Caki2 (cell line): ENCODE measurements at places on chromosomes 7 and 10.
A peak's percentile ranks its signal among the peaks of the same experiment; 100 is the strongest.

GRCh38 chr7:116810267-116811116, 51.9 kb upstream of the CAPZA2 start:
- peak; percentile 79 for DNase-seq

GRCh38 chr10:106679314-106679713, 485.2 kb downstream of the SORCS1 start:
- DNase-seq: no peak

GRCh38 chr10:70053218-70053840, 683 bp downstream of the MACROH2A2 start:
- DNase-seq: peak; percentile 3

- peak; percentile 69 for DNase-seq
Observed at GRCh38 chr10:58281092-58281752, 12.3 kb downstream of the CISD1 start.

- DNase-seq: no peak
Observed at GRCh38 chr10:110324805-110325280, 20.1 kb upstream of the SMNDC1 start.

GRCh38 chr7:142581341-142581740, 167.9 kb upstream of the PRSS1 start:
- DNase-seq: no peak

DNA sequence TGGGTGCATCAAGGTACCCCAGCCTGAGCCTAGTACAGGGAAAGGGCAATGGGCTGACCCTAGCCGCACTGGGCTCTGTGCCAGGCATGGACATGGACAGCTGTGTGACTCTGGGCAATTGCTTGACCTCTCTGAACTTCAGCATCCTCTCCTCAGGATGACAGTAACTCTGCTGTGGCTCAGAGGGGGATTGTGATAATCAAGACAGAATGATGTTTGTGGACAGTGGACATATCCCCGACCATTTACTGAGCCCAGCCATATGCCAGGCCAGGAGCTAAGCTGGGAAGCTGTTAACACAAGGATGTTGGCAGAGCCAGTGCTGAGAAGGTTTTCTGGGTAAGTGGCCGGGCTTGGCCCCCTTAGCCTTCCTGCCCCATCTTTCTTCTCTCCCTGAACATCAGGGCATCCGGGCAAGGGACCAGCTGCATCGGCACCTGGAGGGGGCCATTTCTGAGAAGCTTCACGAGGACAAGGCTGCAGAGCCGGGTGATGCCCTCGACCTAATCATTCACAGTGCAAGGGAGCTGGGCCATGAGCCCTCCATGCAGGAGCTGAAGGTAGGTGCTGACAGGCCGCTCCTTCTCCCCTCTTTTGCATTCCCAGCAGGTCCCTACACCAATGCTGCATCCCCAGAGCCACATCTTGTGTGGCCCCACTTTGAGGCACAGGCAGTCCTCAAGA, 3.5 kb downstream of the CYP26C1 start:
- no peak for DNase-seq

- DNase-seq: no peak
Observed at GRCh38 chr10:74096777-74097176, 53.9 kb downstream of the AP3M1 start.

DNA sequence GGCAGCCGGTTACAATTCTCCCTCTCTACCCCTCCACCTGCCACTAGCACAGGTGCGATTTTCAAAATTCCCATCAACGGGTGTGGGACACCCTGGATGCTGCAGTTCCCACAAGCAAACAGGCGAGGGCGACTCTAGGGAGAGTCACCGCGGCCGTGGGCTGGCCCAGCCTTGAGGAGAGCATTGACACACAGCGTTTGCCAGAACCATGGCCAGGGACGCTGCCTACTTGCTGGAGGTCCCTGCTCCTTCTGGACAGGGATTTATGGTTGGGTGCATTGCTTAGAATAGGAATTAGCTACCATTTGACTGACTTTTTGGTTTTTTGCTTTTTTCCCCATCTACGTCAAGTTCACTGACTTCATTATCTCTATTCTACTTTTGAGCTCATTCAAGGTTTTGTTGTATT, 19.0 kb upstream of the CLDN4 start:
- DNase-seq: no peak

- no peak for DNase-seq
Observed at GRCh38 chr10:86298501-86299001, 68.0 kb downstream of the GRID1 start.

DNA sequence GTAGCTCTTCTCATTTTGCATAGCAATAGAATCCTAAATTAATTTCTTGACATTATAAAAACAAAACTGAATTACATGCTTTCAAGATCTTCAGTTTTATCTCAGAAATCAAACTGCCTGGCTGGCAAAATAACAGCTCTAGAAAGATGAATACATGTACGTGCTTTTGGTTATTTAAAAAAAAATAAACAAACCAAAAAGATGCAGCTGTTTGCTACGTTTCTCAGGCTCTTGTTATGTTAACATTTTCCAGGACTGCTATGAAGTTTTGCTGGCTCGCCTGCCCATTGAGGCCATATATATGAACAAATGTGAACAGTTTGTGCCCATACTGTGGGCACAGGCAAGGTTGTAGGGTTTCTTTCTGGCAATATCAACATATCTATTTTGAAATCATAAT, 86.6 kb downstream of the ODAD2 start:
- no peak for DNase-seq

GRCh38 chr7:17071866-17072265, 190.1 kb upstream of the AGR3 start:
- DNase-seq: no peak

GRCh38 chr10:73771722-73772280, 10.0 kb upstream of the CHCHD1 start:
- DNase-seq: no peak

DNA sequence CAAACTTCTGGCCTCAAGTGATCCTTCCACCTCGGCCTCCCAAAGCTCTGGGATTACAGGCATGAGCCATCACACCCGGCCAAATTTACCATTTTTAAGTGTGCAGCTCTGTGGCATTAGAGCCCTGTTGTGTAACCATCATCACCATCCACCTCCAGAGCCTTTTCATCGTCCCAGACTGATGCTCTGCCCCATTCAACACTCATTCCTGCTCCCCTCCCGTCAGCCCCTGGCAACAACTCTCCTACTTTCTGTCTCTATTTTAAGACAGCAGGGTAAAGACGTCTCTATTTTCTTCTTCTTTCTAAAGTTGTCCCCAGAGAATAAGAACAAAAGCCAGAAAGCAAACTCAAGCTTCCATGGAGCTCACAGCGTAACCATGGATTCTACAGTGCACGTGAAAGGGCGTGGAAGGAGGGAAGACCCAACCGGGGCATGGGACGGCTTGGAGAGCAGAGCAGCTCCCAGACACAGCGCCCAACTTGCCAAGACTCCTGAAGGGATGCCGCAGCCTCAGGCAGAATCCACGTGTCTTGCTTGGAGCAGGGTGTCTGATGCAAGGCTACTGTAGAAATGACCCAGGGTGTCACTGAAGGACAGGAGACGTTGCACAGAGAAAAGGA, 42.7 kb upstream of the PITRM1 start:
- no peak for DNase-seq

DNA sequence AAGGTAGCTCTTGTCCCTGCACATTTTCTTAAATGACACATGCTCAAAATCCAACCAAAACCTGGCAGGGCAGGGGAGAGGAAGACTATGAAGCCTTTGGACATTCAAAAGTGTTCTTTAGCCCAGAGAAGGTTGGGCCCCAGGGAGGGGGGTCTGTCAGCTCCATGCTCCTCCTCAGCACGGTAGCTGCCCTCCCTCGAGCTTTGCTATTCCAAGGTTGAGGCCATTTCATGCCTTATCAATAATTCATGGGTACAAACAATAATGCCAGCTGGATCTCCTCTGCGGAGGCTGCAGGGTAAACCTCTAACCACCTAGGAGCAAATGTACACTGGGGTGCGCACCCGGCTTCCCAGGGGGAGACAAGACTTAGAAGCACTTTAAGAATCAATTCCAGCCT, 61.5 kb downstream of the SLIT1 start:
- DNase-seq: no peak

DNA sequence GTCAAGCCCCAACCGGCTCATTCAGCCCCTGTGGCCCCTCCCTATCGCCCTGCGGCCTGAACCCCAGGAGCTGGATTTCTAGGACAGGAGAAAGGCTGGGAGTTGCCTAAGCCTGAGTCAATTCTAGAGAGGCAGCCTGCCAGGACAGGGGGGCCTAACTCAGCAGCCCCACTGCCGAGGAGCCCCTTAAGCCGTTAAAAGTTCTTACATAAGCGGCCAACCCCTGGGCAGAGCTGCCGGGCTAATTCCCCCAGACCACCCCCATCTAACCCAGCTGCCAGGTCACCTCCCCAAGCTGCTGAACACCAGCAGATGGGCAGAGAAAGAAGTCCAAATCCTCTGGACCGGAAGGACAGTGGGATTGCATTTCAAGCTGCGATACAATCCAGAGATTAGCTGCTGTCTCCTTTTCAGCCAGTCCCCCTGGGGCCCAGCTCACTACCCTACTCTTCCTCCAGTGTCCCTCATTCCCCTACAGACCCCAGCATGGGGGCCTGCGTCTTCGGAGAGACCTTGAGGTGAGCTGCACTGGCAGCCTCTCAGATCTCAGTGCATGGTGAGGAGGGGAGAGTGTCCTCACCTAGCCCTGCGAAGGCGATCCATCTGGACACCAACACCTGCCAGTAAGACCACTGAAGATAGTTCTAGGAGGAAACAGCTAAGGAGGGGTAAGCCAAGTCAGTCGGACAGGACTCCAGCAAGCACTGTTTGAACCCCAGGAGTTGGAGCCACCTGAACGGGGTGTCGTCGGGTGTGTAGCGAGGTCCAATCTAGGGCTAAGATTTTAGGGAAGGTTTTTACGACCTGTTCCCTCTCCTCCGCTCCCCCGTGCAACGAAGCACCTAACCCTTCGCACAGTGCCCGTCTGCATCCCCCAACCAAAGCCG, 830 bp downstream of the IMPDH1 start:
- DNase-seq: no peak

DNA sequence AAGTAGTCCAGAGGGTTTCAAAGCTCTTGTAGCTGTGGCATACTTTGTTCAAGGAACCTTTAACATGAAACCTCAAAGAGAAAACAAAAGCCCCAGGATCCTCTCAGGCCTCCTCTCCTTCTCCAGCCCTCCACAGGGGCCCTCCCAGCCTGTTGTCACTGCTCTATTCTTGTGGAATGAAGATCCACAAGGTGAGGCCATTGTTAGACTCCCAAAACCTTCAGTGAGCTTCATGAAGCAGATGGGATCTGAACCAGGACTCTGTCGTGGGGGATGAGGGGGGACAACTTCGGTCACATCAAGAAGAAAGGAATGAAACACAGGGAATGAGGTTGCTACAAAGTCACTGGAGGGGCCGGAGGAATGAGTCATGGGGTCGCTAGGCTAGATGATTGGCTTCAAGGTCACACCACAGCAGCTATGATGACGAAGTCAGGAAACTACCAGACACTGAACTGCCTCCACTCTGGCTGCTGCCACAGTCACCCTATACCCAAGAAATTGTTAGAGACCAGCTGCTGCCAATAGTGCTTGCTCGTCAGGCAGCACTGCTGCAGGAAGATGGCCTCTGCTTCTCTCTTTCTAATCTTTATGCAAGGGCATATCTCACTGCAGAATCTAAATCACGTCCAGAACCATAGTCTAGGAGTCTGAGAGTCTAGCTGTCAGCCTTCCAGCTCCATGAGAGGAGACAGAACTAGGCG, 208.8 kb downstream of the HIBADH start:
- no peak for DNase-seq

DNA sequence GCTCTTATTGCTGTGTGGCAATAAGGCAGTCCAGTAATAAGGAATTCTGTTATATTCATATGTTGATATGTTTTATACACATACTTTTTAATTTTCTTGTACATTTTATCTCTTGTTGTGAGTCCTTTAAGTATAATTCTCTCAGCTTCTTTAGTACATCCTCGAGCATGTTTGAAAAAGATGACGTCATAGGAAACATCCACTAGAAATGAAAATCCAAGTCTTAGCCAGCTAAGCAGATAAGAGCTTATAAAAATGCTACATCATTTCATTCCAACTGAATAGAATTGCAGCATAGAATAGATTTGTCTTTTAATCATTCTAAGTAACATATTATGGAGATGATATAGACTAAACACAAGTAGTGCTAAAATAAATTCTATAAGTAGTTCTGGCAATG, 283.7 kb upstream of the FZD1 start:
- DNase-seq: no peak

DNA sequence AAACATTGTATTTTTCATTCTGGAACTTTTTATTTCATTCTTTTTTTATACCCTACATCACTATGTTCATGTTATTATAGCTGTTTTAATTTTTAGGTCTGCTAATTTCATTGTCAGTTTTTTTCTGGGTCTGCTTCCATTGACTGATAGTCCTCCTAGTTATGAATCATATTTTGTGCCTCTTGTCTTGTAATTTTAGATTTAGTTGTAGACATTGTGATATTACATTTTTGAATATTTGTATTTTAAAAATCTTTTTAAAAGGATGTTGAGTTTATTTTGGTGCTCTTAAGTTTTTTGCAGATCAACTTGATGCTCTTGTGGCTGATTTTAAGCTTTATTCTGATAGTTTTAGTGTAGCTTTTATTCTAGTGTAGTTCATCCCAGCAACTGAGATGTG, 57.6 kb downstream of the BTRC start:
- no peak for DNase-seq

GRCh38 chr10:68647672-68648341, 73.2 kb upstream of the CCAR1 start:
- peak; percentile 31 for DNase-seq

DNA sequence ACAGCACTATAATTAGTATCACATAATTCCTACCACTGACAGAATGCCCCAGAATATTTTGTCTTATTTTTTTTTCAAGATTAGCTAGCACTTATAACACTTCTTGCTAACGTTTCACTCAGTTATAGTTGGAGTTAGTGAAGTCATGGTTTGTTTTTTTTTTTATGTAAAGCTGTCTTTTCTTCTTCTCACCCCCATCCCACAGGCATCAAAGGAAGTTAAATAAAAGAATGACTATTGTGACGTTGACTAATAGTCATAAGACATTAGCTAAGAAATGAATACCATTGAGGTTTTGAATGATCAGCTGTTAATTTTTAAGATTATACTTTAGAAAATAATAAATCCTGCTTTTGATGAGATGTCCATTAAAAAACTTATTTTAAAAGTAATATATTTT, 498.3 kb downstream of the GFRA1 start:
- no peak for DNase-seq

DNA sequence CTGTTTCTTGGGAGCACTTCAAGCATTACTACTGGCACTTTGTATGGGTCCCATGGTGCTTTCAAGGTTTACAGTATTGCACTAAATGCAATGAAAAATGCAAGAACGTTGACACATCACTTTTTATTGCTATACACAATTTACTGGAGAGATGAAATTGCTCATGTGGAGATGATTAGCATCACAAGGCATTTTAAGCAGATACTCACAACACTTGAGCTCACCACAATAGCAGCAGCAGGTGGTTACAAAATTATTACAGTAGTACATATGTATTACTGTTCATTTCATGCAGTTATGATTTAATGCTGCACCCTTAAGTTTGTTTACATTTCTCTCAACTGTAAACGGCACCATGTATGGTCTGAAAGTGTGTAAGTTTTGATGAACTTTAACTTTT, 537.7 kb downstream of the GRM8 start:
- no peak for DNase-seq

- DNase-seq: peak; percentile 96
Observed at GRCh38 chr10:112811741-112812551, 138.1 kb upstream of the TCF7L2 start.

- no peak for DNase-seq
Observed at GRCh38 chr10:5411941-5412276, 448 bp upstream of the NET1 start.
